GF-D8 (cell line): ENCODE measurements at places on chromosomes 2 and 18.

GRCh38 chr2:162113776-162114168 lies 38.3 kb downstream of the GCG start:
- DNase-seq: peak; percentile 38

- no peak for DNase-seq
These were observed 263.3 kb upstream of the STON1 start for GRCh38 chr2:48266698-48267097.

DNA sequence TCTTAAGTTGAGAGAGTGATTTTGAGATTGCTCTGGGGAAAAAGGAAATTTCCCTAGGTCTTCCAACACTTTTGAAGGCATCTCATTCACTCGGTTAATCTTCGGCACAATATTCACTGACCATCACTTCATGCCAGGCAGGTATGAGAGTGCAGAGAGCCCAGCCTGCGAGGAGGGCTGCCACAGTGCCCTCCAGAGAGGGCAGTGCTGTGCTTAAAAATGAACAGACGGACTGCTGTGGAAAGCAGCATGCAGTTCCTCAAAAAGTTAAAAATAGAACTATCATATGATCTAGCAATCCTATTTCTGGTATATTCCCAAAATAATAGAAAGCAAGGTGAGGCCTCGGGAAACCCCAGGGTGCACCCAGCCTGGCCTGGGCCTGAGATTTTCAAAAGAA lies 374.9 kb upstream of the RAB6C start:
- no peak for DNase-seq

DNA sequence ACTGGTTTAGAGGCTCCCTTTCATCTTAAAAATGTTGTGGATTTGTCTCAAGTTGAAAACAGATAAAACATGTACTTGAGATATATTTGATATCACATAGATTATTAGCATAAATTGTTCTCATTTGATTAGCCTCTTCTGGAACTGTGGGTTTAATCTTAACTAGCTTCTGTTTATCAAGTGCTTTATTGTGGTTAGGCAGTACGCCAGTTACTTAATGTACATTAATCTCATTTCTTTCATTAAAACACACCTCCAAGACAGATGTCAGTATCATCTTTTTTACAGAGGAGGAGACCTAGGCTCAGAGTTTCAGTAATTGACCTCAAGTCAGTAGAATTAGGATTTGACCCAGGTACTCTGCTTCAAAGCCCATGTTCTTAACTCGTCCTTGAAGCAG lies 21.8 kb downstream of the SFTPB start:
- no peak for DNase-seq

GRCh38 chr2:32812316-32812715 lies 134.4 kb upstream of the LTBP1 start:
- no peak for DNase-seq

- DNase-seq: no peak
These were observed 39.2 kb downstream of the BIN1 start for GRCh38 chr2:127067620-127068350.

DNA sequence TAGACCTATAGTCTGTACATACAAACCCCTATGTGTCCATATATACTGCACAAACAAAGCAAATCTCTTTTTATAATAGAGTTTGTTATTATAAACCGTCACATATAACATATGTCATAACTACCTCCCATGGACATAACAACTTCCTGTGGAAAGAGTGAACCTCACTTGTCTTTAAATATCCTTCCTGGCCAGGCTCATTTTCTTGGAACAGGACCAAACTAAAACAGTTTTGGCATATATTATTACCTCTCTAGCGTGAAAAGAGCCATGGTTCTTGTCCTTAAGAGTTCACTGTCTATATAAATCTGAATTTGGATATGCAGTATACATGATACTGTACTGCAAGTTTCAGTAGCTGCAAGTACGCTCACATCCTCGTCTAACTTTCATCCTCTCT lies 28.3 kb upstream of the DNAJC27 start:
- no peak for DNase-seq

GRCh38 chr2:8412082-8412481 lies 269.8 kb upstream of the ID2 start:
- DNase-seq: no peak

DNA sequence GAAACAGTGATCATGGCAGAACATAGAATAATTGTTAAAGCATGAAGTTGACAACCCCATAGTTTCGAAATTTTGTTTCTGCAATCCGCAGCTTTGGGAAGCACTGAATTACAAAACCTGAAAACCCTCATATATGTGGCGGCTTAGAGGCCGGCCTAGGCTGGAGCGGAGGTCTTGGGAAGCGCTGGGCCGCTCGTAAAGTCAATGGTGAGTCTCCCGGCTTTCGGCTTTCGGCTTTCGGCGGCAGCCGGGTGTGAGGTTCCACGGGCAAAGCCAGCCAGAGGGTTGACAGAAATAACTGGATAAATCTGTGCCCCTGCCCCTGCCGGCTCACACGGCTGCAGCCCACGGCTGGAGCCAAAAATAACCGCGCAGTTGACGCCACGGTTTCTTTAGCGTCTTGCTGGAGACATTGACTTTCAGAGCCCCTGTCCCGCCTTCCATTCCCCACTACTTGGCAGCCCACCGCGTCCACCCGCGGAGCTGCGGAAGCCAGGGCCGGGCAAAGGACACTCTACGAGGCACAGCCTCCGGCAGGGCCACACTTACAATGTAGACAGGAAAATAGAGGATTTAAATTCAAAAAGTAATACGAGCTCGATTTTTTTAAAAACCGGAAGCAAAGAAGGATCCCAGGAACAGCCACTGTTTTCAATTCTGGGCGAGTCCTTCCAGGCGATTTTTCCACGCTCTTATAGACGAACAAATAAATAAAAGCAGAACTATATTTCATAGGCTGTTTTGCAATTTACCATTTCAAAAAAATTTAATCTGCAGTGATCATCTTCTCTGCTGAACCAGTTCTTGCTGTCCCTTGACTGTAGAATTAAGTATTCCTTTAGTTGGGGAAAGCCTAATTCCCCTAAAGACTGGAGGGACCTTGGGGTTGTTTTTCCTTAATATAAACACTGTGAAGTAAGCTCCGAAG lies 28.3 kb upstream of the ATP6V1B1 start:
- DNase-seq: no peak

DNA sequence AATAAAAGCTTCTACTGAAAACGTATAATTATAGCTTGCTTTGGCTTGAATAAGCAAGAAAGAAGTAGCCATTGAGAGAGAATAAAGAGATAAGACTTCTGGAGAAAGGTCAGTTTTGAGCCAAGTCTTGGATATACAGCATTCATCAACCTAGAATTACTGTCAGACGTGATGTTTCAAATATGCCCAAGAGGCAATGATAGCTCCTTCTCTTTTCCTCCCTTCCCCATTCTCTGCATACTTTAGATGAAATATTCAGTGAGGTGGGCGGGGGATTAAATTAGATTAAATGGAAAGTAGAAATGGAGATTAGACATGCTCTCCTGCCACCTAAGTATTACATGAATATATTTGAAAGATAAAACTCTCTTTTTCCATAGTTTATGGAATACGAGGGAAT lies 8.7 kb downstream of the ANTXR1 start:
- DNase-seq: no peak

- no peak for DNase-seq
These were observed 359.3 kb upstream of the SALL3 start for GRCh38 chr18:78620326-78620725.

DNA sequence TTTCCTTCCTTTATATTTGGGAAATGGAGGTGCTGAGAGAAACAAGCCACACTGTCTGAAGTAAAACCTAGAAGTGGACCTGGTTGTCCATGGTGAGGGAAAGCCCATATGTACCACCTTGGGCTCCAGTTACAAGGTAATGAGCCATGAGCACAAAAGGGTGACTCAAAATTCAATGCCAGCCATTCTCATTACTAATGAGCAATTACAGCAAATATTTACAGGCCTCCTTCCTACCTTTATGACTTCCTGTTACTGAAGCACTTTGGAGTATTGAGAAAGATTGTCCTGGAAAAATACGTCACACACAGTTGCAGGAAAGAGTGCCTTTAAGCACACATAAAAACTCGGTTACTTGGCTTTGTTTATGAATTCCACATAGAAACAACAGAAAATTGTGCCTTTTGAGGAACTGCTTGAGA lies 9.1 kb downstream of the EPAS1 start:
- DNase-seq: no peak

DNA sequence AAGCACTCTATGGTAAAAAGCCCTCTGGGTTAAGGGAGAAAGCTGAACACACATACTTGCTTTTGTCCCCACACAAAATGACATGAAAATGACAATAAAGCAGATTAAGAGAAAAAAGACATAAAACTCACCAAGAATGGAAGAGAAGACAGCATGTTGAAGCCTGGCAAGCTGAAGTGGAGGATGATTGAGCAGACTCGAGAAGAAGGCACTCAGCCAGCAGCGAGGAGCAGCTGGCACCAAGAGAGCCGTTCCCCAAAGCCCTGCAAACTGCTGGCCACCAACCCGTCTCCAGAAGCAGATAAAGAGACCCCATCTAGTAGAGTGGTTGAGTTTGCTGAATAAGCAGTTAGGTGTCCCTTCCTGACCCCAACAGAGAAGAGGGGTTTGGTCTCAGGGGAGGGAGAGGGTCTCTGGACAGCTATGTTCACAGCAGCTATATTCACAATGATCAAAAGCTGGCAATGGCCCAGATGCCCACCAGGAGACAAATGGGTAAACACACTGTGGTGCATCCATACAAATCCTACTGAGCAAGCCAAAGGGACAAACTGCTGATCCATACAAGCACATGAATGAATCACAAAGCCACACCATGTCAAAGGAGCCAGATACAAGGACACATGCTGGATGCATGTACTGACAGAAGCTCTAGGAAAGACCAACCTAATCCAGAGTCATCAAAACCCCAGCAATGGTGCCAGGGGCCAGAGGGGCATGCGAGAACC lies 36.9 kb downstream of the FAM168B start:
- DNase-seq: no peak

DNA sequence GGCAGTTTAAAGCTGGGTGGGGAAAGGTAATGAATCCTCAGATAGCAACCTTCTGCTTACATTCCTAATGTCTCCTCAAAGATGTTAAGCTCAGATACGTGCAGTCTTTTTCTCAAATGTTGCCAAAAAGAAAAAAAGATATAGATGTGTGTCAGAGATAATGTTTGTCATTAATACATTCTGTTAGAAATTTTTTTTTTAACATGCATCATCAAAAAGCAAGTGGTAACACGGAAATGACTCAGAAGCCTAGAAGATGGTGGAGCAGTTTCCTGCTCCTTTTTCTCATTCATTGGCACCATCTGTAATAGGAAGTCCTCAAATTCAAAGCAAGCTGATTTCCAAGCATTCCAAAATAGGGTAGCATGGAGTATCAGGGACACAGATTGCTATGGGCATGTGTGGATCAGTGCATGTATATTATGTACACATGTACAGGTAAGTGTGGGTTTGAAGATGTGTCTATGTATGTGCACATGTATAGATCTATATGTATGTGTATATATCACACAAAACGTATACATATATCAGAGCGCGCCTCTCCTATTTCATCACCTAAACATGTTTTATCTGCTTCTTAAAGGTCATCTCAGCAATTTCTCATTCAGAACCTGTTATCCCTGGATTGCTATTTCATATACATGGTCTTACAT lies 79.9 kb upstream of the ITGB6 start:
- DNase-seq: no peak

GRCh38 chr2:151654085-151654484 lies 80.2 kb downstream of the NEB start:
- DNase-seq: no peak

DNA sequence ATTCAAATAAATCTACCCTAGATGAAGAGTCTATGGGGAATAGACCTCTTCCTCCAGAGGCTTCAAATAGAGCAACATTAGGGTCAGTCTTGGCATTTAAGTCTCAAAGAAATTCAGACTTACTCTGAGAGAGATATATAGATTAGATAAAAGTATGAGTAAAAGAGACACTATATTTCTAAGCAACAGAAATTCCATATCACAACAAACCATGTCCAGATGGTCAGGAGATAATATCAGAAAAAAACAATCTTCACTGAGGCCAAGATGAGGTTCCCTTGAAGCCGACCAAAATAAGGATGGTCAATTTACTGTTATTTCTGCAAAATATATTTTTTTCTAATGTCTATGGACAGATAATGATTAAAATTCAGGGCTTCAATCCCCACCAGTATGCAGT lies 89.1 kb upstream of the NOSTRIN start:
- DNase-seq: no peak

GRCh38 chr2:49585921-49586320 lies 431.6 kb upstream of the FSHR start:
- DNase-seq: no peak

- DNase-seq: no peak
These were observed 106.0 kb upstream of the TAF1B start for GRCh38 chr2:9737053-9737875.

DNA sequence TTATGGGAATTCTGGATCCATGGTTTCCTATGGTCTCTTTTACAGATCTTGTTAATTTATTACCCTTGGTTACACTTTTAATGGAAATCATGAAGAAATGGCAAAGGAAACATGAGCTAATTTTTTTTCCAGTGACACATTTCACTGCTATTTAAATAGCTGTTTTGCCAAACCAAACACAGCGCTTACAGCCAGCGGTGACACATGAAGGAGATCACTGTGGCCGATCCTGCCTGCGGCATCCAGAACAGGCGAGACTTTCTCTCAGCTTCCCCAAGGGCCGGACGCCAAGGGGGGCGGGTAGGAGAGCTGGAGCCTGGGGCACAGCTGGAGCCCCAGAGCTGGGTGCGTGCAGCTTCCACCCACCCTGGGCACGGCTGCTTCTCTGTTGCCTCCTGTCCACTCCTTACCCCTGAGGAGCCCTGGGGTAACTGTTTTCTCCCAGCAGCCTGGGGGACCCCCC lies 81.4 kb upstream of the PKDCC start:
- DNase-seq: no peak

DNA sequence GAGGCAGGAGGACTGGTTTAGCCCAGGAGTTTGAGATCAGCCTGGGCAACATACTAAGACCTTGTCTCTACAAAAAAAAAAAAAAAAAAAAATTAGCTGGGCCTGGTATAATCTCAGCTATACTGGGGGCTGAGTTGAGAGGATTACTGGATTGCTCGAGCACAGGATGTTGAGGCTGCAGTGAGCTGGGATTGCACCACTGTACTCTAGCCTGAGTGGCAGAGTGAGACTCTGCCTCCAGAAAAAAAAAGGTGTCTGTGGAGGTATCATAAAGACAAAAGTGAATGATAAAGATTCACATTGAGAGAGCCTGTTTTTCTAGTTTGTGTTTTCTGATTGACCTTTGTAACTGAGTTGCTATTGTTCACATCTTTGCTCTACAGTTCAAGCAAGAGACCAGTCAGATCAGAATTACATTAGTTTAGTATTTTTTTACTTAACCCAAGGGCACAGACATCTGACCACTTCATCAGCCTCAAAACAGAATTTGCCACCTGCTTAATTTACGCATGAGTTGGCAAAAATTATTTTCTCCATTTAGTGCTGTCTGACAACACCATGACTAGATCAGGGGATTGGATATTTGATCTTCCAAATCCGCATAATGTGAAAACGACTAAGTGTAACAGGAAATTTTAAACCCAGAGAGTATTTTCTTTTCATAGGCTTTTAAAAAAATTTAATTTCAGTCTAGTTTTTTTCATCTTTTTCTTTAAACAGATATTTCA lies 271.0 kb downstream of the TGIF1 start:
- no peak for DNase-seq

GRCh38 chr2:57022496-57022895 lies 838.7 kb downstream of the CCDC85A start:
- DNase-seq: no peak

- DNase-seq: no peak
These were observed 779 bp upstream of the LYPD6 start for GRCh38 chr2:149329489-149330126.

- DNase-seq: peak; percentile 84
These were observed 75.4 kb downstream of the FHOD3 start for GRCh38 chr18:36372903-36373311.
